ENCODE measurements at places on chromosomes 12 and 14.

GRCh38 chr12:27502021-27502435, 22.0 kb upstream of the PPFIBP1 start:
- no peak for DNase-seq

GRCh38 chr12:46891306-46891705, 65.5 kb upstream of the SLC38A4 start:
- no peak for DNase-seq

DNA sequence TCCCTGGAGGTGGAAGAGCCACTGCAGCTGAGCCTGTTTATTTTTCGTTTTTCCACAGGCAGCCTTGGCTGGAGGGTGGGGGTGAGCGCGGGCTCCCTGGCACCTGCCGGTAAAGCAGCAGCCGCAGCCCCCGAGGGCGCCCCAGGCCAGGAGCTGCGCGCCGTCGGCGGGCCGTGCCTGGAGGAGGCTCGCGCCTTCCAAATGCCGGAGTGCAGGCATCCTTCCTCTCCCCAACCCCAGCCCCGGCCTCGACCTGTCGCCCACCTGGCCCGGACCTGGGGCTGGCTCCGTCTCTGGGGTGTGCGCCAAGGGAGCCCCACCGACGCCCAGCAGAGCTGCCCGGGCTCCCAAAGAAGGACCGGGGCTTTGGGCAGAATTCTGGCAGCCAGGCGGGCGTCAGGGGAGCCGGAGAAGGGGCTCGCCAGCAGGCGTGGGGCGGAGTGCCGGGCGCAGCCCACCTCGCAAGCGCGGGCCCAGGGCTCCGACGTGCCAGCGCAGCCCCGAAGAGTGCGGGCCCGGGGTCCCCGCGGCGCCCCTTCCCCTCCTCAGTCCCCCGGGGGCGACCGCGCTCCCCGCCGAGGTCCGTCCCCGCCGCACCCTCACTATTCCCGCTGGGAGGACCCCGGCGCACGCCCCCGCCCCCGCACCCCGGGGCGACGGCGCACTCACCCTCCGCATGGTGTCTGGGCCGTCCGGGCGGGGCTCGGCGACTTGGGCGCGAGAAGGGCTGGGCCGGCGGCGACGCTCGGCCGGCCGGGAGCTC, 130.3 kb downstream of the NDUFA12 start:
- no peak for DNase-seq

DNA sequence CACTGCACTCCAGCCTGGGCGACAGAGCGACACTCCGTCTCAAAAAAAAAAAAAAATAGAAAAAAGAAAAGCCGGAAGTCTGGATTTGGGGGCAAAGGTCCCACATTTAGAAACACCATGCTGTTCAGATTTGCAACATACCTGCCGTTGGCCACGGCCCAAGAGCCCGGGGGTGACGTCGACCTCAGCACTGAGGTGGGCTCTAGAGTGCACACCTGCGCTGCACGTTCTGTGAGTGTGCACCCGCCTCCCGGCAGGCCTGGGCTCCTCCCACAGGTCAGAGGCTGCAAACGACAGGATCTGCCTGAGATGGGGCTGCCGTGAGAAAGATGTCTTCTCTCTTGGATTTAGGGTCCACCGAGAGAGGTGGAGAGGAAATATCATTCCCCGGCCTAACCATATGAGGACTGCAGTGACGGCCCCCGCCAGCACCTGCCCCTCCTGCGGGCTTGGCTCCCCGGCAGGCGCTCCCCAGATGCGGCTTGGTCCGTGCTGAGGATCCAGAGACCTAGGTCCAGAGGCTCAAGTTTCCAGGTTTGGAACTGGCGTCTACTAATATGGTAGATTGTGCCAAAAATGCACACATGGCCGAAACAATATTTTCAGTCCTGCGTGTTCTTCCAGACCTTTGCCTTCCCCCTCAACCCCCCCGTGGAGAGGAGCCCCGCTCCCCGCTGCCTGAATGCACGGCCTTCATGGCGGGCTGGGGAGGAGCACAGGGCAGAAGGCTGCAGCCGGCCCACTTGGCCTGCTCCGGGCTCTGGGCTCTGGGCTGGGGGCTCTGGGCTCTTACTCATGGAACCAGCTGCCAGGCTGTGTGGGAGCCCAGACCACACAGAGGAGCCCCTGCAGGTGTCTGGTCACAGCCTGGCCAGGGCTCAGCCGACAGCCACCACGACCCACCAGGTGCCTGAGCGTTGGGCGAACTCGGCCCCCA, 58.8 kb upstream of the FBRSL1 start:
- no peak for DNase-seq

- DNase-seq = no peak
Observed at GRCh38 chr14:64937171-64937820, 5.2 kb downstream of the GPX2 start.

DNA sequence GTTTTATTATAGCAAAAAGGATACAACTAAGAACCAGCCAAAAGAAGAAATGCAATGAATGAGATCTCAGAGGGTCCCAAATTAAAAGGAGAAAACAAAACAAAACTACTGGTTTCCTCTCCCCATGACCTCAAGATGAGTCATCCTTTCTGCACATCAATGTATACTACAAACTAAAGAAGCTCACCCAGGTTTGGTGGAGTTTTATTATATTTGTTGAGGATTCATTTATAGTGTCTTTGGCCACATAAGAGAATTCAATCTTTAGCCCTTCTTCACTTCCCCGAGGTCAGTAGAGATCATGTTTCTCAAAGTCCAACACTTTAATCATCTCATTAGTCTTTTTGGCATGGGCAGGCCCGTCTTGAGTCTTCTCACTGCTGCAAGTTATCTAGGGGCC, 210.6 kb downstream of the SLC6A15 start:
- DNase-seq = no peak

GRCh38 chr12:116980083-116980482, 69.3 kb downstream of the FBXW8 start:
- DNase-seq = no peak

DNA sequence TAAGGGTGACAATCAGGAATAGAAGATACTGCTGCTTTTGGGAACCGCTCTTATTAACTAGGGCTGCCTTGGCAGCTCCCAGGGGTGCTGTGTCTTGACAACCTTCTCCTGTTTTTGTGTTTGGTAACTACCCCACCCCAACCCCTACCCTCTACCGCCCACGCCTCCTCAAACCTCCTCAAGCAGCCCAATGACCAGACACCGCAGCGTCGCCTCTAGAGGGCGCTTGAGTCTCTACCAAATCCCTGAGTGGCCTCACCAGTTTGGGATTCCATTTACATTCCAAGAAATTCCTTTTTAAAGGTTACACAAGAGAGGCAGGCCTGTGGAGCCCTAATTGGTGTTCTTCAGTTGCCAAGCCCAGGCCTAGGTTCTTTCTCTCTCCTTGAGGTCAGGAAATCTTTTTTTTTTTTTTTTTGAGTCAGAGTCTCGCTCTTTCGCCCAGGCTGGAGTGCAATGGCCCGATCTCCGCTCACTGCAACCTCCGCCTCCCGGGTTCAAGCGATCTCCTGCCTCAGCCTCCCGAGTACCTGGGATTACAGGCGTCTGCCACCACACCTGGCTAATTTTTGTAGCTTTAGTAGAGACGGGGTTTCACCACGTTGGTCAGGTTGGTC, 72.4 kb upstream of the USP44 start:
- no peak for DNase-seq

DNA sequence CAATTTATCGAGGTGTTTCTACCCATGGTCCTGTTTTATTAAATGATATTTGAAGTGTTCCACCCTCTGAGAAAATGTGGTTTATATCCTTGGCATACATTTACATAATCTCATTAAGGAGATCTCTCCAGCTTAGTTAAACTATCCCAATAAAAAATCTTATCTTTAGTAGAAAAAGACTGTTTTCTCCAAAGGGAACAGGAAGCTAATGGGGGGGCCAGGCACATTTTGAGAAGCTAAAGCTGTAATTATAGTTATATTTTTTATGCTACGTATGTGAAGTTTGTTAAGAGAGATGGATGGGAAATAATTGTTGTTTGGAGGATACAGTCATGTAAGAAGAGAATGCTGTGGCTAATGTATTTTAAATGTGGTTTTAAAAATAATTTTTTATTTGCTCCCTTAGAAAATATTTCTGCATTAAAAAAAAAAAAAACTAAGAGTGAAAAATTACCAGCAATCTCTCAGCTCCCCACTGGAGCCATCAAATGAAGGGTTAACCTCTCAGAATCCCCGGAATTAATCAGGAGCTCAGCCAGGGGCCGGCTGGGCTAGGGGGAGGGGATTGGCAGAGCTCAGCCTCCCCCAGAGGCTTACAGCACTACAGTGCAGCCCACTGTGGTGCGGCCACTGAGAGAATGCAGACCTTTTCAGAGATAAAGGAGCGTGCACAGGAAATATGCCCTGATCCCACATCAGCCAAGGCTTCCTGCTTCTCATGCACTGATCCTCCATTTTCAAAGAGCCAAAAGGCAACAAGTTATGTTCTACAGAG, 185.8 kb downstream of the EGLN3 start:
- DNase-seq = no peak

DNA sequence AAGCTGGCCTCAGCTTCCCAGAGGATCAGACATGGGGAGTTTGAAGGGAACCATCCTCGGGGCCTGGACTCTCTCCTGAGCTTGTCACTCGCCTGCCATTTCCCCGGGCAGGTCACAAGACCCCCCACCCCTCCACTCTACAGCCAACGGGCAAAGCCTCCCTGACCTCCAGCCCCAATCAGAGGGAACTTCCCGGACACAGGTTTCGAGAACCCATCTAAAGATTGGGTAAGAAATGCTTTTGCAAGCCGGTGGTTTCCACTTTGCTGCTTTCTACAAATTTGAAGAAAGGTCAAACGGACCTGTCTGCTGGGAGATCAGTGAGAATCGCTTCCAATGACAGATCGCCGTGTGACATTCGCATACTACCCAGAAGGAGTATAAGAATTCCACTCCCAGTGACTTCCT, 89.6 kb downstream of the SCARB1 start:
- DNase-seq = no peak

- DNase-seq = no peak
Observed at GRCh38 chr12:64147011-64147631, 75.0 kb downstream of the KICS2 start.

GRCh38 chr12:52127683-52128450, 48.4 kb downstream of the SMIM41 start:
- no peak for DNase-seq

DNA sequence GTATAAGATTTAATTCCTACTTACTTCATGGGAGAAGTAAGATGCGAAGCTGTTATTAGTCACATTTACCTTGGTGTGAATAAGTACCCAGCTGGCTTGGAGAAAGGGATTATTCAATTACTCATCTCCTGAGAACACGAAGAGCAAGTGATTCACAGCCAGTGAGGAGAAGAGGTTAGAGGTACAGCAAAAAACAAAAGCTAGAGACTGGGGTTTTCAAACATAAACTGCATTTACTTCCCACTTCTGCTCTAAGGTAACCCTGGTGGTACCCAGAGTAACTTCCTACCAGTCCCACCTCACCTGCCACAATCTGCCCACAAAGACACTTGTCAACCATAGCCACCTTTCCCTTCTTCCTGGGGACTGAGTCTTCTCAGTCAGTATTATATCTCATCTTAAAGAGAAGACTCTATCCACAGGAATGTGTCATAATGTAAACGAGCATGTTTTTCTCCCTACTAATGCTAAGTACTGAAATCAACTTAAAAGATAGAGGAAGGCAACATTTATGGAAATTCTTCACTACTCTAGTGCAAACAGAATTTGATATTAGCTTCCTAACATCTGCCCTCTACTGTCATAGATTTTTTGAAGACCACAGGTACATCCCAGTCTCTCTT, 6.0 kb upstream of the IL22 start:
- no peak for DNase-seq

- DNase-seq = no peak
Observed at GRCh38 chr12:29208060-29208459, 59.0 kb downstream of the FAR2 start.

- DNase-seq = no peak
Observed at GRCh38 chr12:47028186-47028585, 51.2 kb upstream of the PCED1B start.
